ENCODE measurements at places on chromosomes 4 and X.

DNA sequence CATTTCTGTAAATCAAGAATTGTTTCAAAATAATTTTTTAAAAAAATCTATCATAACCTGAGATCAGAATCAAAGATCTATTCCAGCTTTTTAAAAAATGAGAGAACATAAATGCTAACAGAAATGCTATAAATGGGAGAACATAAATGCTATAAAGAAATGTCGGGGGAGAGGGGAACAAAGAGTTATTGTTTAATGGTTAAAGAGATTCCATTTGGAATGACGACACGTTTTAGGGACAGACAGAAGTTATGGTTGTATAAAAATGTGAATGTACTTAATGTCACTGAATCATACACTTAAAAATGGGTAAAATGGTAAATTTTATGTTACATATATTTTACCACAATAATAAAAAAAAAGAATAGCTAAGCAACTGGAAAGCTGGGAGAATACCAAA is 127.1 kb downstream of the ATRX start:
- no peak for DNase-seq

- DNase-seq: no peak
These were observed 4.7 kb downstream of the SPARCL1 start for GRCh38 chr4:87524456-87524855.

GRCh38 chr4:152590179-152591031 is 54.5 kb upstream of the FBXW7 start:
- DNase-seq: no peak

- DNase-seq: no peak
These were observed 31.6 kb upstream of the SOD3 start for GRCh38 chr4:24763631-24764297.

DNA sequence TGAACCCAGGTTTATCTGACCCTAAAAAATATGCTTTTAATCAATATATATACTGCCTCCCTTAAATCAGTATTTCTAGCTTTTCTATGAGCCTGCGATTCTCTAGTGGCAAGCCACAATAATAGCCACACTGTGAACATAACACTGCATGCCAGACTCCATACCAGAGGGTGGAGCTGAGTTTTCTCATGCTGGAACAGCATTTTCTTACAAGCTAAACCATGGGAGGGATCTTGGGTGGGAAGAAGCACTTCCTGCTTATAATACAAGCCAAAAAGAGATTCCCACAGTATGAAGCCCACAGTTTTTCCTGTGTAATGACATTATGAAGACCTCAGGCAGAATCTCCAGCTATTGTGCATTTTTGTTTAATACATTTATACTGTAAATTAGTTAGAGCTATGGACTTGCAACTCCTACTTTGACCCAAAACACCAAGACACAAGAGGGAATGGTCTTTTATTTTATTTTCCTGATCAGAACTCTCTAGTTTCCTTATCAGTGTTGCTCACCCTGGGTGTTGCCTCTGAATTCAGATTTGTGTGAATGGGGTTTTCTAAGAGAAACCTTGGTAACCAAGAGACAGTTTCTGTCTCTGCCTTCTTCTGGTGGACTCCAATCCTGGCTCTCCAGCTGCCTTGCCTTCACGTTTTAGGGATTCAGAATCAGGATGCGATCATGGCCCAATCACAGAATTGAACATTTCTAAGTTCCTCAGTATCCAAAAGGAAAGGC is 74.5 kb upstream of the EOLA2 start:
- DNase-seq: no peak

- DNase-seq: no peak
These were observed 503.8 kb upstream of the BOD1L1 start for GRCh38 chr4:14131335-14131734.
